ENCODE measurements at places on chromosomes 2 and 18.

GRCh38 chr2:18834341-18834740 lies 245.0 kb upstream of the NT5C1B start:
- no peak for DNase-seq

- DNase-seq, result no peak
Observed at GRCh38 chr2:223591596-223591995, 10.6 kb downstream of the SCG2 start.

GRCh38 chr2:182921234-182921633 lies 54.8 kb upstream of the FRZB start:
- DNase-seq, result no peak

- DNase-seq, result no peak
Observed at GRCh38 chr18:58612315-58613055, 16.4 kb downstream of the ALPK2 start.

DNA sequence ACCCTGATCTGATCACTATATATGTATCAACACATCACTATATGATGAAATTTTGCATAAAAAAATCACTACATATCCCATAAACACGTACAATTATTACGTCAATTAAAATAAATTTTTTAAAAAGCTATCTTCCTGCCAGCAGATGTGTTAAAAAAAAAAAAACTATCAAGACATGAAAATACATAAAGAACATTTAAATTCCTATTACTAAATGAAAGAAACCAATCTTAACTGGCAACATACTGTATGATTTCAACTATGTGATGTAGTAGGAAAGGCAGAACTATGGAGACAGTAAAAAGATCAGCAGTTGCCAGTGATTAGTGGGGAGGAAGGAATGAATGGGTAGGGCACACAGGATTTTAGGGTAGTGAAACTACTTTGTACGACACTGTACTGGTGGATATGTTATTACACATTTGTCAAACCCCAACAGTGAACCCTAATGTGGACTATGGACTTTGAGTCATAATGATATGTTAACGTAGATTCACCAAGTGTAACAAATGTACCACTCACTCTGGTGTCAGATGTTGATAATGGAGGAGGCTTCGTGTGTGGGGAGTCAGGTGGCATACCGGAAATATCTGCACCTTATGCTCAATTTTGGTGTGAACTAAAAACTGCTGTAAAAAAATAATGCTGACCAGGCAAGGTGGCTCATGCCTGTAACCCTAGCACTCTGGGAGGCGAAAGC lies 27.4 kb downstream of the USP34 start:
- DNase-seq, result no peak

- no peak for DNase-seq
Observed at GRCh38 chr2:229087843-229088516, 183.1 kb downstream of the PID1 start.

- DNase-seq, result peak; percentile 50
Observed at GRCh38 chr2:239689410-239689809, 288.6 kb upstream of the HDAC4 start.

DNA sequence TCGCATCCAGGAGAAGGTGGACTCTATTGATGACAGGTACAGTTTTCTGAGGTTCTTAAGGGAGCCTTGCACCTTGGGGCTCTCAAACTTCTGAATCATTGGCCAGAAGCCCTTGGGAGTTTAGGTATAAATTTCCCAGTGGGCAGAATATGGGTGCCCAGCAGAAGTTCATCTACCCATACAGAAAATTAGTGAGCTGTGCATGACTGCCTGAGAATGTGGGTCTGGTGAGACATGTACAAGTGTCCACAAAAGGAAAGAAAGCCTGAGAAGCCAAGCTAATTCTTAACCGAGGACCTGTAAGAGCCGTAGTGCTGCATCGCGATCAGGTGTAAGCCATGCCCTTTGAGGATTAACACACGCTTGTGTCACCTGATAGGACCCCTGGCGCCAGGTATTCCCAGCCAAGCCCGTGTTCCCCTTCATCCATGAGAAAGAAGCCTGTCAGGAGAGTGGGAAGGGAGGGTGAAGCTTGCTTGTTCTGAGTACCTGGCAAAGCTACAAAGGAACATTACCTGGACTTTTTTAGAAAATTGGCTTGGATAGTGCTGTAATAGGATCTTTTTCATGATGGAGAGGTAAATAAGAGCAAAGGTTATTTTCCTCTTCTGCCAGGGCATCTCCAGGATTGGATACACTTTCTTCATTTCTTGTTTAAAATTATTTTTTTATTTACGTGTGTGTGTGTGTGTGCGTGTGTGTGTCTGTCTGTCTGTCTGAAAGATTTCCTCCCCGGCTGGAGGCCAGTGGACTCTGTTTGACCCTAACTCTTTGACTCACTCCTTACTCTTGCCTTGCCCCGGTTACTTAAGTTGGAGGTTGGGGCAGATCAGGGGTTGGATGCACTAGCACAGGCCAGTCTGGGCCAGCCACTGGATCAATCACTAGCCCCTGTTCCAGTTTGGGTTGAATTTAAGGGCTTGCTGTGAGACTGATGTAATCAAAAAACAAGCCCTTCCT lies 90.4 kb upstream of the EML6 start:
- peak; percentile 75 for DNase-seq

DNA sequence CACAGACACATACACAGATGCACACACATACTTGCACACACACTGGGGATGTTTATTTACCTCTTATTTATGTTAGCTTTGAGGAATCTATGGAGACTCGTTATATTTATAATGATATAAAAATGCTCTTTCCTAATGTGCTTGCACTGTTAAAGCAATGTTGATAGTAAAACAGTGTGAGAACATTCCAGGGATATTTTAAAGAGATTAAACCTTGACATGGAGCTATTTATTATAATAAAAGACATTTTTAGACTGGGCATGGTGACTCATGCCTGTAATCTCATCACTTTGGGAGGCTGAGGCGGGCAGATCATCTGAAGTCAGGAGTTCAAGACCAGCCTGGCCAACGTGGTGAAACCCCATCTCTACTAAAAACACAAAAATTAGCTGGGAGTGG lies 557.3 kb upstream of the ZNF804A start:
- no peak for DNase-seq

DNA sequence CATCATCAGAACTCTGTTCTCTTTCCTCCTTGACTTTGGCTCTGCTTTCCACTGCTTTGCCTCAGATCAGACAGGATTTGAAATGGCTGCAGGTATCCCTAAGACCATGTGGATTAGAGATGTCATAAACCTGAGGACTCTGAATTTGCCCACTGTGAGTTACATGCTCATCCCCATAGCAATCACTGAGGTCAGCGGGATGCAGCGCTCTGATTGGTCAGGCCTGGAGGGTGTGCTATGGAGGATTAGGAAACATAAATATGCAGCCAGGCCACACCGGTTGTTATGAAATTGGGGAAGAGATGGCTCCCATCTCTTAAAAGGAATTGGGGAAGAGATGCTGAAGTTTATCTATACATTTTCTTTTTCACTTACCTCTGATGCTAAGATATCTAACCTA lies 73.7 kb upstream of the DNAJC10 start:
- peak; percentile 82 for DNase-seq

- no peak for DNase-seq
Observed at GRCh38 chr2:241456546-241456945, 51.8 kb downstream of the STK25 start.

GRCh38 chr18:59748628-59749360 lies 51.6 kb upstream of the CCBE1 start:
- no peak for DNase-seq

GRCh38 chr2:47272905-47273758 lies 118.0 kb upstream of the STPG4 start:
- no peak for DNase-seq

DNA sequence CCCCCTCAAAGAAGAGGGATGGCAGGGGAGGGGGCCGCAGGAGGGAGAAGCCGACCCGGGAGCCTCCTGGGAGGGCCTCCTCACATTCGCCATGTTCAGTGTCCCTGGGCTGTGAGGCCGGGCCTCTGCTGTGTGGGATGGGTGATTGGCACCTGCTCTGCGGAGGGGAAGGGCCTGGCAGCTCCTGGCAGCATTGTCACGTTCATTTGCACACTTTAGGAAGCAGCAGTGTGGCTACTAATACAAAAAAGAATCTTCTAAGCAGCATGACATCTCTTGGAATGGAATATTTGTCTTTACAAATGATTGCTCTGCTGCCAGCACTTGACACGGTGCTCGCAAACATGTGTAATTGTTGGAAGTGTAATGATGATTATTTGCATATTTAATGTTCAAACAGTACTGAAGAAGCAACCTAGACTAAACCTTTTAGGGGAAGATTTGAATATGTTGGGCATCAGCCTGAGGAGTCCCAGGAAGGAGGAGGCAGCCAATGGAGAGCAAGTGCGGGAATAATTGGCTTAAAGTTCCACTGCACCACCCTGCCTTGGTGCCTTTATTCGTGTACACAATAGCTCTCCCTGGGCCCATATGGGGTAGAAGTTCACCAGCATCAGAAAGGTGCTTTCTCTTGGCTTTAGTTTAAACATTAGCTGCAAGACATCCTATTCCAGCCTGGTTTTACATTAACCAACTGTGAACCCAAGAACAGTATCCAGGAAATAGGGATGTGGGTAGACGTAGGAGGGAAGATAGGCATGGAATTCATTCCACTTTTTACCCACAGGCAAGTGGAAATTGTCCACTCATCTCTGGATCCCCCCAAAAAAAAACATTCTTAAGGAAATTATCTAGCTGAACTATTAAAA lies 404.9 kb downstream of the TMEM182 start:
- no peak for DNase-seq

- no peak for DNase-seq
Observed at GRCh38 chr2:121055501-121055900, 229.5 kb downstream of the TFCP2L1 start.

- peak; percentile 2 for DNase-seq
Observed at GRCh38 chr2:233844836-233845235, 9.5 kb downstream of the HJURP start.

- peak; percentile 89 for DNase-seq
Observed at GRCh38 chr2:23617167-23617810, 232.3 kb downstream of the KLHL29 start.

DNA sequence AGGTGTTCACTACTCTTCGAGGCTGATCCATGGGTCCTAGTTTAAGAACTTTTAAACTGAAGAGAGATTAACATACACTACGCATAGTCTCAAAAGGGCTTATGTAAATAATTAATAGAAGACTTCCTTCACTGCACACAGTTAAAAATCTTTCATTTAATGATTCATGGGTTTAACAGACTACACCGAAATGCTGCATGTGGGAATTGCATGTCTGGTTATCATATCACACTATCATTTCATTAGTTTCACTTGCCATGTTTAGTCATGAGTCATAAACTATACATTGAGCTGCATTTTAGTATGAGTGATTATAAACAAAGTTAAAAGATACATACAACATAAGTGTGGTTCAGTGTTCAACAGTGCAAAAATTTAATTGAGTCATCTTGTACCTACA lies 31.2 kb downstream of the GLS start:
- DNase-seq, result peak; percentile 46

- DNase-seq, result peak; percentile 18
Observed at GRCh38 chr2:227374158-227374557, 4.9 kb downstream of the TM4SF20 start.

DNA sequence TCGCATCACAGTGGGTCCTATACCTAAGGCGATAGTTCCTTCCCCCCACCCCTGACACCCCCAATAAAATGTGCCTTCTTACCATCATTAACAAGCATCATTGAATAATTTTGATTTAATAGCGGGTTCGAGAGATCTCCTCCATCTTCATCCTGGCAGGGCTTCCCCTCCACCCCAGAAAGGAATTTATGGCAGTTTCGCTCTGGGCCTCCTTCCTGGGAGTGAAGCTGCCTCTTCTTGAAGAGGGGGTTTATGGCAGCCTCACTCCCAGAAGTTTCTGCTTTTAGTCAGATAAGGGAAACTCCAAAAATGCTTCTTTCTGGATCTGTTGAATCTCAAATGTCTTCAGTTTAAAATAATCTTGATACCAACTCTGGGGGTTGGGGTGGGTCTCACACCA lies 45.7 kb downstream of the RRM2 start:
- no peak for DNase-seq

GRCh38 chr2:50723286-50723938 lies 308.5 kb downstream of the NRXN1 start:
- DNase-seq, result no peak

DNA sequence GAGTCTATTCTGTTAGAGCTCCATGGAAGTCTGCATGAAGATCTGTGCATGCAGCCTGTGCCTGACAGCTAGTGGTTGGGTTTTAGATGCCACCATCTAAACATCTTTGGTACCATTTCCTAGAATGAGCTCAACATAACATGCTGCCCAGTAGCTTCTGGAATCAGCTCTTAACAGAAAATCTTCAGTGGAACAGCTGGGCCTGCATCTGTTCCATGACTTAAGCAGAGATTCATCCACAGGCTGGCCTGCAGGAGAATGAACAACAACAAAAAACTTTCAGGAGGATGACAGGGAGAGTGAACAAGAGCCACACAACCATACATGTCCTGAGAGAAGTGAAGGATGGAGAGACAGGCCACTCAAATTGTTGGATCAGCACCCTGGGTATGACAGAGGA lies 316.6 kb downstream of the RDH14 start:
- no peak for DNase-seq

DNA sequence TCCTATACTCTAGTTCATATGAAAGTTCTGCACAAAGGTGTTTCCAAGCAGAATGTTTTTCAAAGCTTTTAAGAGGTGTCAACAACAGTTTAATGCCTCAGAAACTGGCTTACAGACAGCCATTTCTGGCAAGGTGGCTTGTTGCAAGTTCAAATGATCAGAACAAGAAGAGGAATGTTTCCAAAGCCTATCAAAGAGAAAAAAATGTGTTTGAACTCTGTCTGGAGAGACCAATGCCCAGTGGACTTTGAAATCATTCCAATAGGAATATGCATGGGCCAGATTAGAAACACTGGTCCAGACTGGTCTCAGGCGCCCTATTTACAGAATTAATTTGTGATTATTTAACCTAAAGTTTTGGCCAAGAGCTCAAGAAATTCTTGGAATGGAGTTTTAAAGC lies 106.2 kb downstream of the CPS1 start:
- DNase-seq, result no peak

DNA sequence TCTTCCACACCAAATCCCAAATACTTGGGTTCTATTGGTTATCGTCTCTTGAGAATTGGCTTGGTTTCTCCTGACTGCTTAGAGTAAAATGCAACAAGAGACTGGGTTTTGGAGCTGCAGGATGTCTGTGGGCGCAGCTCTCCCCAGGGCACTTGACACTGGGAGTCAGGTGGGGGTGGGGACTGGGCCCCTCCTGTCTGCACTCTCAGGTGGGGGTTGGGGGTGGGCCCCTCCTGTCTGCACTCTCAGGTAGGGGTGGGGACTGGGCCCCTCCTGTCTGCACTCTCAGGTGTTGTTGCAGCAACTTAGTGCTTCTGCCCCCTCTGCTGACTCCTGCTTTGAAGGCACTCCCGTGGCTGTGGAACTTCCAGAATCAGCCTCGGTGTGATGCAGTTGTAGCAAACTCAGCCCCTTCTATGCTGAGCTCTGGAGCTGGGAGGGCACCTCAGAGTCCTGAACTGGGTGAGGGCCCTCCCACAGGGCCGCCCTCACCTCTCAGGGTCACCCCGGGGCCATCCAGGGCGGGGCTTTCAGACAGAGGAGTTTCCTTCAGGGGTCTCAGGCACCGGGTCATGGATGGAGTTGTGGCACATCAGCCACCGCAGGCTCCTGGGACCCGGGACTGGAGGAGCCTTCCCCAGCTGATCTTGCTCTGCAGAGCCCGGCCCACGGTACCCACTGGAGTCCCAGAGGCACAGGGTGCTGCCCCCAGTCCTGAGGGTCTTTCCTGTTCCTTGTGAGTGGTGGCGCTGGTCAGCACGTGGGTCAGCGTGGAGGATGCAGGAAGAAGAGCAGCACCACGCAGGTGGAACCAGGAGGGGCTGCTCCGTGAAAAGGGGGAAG lies 22.9 kb upstream of the CIDEA start:
- peak; percentile 88 for DNase-seq
